ENCODE measurements at places on chromosomes 1 and 21.
A peak's percentile ranks its signal among the peaks of the same experiment; 100 is the strongest.

DNA sequence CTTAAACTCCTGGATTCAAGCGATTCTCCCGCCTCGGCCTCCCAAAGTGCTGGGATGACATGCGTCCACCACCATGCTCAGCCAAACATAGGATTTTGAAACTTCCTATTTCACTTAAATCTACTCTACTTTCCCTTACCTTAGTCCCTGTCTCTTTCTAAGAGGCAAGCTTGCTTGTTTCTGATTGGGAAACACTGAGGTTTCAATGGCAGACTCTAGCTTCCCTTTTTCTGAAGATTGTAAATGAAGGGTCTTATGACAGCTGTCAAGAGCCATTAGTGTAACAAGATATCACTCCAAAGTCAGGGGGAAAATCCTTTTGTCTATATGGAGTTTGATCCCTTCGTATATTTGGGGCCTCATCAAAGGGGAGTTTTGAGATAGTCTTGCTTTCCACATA, 23.5 kb upstream of the LMO4 start:
- DNase-seq, result no peak

DNA sequence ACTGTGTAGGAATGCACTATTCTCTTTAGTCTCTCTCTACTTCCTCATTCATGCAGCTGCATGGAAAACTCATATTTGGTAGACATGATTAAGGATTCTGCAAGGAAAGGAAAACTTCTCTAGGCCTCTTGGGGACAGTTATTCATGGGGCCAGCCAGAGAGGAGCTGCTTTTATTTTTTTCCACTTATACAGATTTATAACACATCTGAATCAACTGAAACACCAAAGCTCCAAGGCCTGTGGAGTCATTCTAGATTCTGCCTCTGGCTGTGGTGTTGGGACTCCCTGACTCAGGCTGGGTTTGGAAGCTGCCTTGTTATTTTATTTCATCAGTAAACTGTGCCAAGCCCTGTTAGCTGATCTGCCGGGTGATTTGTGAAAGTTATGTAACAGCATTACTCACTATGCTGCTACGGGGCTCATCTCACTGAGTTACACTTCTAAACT, 83.9 kb upstream of the EDEM3 start:
- DNase-seq, result peak; percentile 19

DNA sequence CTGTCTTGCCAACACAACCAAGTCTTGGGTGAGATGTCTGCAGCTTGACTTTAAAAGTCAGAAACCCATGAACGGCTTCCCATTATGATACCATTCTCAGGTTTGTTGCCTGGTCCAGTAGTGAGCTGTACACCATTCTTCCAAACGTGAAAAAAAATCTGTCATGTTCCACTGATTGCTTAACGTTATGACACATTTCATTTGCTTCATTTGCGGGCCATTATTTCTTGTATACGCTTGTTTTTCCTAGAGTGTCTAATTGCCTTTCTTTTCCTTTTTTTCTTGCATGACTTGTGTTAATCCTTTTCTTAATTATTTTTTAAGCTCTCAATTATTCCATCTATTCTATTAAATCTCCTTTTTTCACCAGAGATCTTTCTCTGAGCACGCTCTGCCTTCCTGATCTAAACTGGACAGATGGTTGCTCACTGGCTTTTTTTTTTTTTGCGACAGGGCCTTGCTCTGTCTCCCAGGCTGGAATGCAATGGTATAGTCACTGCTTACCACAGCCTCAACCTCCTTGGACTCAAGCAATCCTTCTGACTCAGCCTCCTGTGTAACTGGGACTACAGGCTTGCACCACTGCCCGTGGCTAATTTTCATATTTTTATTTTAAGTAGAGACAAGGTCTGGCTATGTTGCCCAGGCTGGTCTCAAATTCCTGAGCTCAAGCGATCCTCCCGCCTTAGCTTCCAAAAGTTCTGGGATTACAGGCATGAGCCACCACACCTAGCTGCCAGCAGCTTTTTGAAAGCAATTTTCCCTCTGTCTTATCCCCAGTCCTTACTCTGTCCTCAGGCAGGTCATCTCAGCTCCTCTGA, 31.7 kb upstream of the CAMTA1 start:
- no peak for DNase-seq

DNA sequence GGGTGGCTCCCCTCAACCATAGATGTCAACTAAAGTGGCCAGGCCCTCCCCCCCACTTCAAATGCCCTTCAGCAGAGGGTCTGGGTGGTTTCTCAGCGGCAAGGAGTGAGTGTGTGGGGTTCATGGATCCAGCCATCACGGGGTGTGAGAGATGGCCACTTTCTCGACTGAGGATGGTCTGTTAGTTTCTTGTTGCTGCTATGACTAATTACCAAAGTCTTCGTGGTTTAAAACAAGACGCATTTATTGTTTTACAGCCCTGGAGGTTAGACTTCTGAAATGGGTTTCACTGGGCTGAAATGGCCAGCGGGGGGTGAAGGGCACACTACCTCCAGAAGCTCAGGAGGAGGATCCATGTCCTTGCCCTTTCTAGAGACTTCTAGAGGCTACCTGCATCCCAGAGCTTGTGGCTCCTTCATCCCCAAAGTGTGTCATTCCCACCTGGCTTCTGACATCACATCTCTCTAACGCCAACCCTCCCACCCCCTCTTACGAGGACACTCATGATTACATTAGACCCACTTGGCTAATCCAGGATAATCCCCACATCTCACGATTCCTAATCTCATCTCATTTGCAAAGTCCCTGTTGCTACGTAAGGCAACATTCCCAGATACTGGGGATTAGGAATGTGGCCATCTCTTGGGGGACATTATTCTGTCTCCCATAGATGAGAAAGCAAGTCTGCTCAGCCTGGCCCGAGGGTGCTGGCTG, 53.0 kb downstream of the EPHB2 start:
- no peak for DNase-seq

GRCh38 chr1:21820597-21821232, 8.7 kb downstream of the LDLRAD2 start:
- DNase-seq, result no peak

DNA sequence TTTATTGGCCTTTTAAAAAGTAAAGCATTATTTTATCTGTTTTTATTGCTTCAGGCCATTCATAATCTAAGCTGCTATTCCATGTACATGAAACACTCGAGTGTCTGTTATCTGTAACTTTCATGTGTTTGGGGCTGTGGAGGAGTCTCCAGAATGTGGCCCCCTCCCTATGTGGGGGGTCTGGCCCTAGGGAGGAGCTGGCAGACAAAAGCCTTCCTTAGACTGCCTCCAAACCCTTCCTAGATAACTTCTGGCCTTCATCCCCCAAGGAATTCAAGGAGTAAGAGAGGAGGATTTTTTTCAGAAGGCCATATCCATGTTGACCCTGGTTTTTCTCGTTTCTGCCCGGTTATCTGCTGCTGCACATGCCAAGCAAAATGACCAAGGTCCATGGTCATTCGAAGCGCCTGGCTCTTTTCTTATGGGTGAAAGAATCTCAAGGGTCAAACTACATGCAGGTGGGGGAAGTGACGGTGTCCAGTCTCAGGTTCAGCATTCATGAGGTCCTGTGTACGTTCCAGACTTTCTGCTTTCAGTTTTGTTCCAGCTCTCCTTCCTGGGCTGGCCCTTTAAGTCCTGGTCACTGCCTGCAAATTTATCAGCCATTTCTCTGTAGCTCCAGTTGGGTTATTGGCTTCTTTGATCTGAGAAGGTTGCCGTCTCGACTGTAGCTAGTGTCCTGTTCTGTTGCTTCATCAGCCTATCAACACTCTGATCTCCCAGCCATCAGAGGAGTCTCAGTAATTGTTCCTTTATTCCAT, 8.3 kb downstream of the TENT5C start:
- DNase-seq, result no peak

Data from HS-27A (cell line).